ENCODE measurements at places on chromosomes 16 and 17.

- DNase-seq = peak; percentile 60
Observed at GRCh38 chr17:38898812-38899348, 26.5 kb upstream of the LASP1NB start.

- no peak for DNase-seq
Observed at GRCh38 chr16:85307552-85308364, 195.5 kb upstream of the CIBAR2 start.

GRCh38 chr16:15803618-15804017, 53.2 kb downstream of the MYH11 start:
- DNase-seq = no peak

GRCh38 chr17:51718983-51719382, 439.5 kb downstream of the CA10 start:
- no peak for DNase-seq

DNA sequence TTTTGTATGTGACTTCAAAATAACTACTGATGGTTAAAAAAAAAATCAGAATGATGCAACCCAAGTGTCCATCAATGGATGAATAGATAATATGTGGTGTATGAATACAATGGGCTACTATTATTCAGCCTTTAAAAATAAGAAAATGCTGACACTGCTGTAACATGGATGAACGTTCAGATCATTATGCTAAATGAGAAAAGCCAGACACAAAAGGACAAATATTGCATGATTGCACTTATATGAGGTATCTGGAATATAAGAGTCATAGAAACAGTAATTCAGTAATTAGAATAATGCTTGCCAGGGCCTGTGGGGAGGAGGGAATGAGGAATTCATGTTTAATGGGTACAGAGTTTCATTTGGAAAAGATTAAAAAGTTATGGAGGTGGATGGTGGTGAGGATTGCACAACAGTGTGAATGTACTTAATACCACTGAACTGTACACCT, 25.4 kb downstream of the TENT4B start:
- no peak for DNase-seq
